ENCODE measurements at places on chromosomes 6 and 20. TPM values are rescaled to one million over a fixed set of nuclear protein-coding genes. Genes with fewer than 3 reads are reported as not detected.

GRCh38 chr20:59786801-59787537, 146.5 kb downstream of the SYCP2 start:
- no peak for DNase-seq

DNA sequence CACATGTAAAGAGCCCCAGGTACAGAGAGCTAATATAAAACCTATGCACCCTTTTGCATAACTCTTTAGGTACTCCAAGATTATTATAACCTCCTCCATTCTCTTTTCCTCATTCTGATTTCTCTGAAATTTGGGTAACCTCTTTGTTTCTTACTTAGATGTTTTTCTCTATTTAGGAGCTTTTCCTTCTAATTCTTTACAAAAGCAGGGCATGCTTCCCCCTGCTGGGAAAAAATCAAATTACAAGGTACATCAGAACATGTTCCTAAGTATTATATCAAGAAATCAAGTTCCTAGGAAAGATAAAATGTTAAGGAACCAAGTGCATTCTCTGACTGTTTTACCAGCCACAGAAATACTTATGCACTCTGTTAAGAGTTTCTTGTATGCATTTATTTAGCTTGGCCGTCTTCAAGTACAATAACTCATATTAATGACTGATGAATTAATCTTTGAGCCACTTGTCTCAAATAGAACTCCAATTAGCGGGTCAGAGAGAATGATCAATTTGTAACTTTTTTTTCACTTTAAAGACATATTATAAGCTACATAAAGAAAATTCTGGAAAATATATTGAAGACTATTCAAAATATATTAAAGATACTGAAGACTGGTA, 2.1 kb downstream of the KHDRBS2 start:
- DNase-seq: no peak

- no peak for DNase-seq
Measured at GRCh38 chr6:69061066-69061465, 426.0 kb downstream of the ADGRB3 start.

- DNase-seq: no peak
Measured at GRCh38 chr6:20564777-20565176, 30.5 kb downstream of the CDKAL1 start.

DNA sequence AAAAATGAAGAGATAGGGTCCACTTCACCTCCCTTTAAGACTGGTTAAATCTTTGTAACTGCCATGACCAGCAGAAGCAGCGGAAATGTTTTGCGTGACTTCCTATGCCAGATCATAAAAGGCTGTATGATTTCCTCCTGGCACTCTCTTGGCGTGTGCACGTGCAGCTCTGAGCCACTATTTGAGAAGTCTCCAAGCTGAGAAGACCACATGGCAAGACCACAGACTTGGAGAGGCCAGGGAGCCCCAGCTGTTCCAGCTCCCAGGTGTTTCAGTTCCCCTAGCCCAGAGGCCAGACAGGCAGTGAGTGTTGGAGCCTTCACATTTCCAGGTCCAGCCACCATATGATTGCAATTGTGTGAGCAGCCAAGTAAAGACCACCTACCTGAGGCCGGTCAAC, 259.3 kb upstream of the RIN2 start:
- no peak for DNase-seq

- DNase-seq: no peak
Measured at GRCh38 chr6:89941763-89942497, 47.7 kb downstream of the GJA10 start.

DNA sequence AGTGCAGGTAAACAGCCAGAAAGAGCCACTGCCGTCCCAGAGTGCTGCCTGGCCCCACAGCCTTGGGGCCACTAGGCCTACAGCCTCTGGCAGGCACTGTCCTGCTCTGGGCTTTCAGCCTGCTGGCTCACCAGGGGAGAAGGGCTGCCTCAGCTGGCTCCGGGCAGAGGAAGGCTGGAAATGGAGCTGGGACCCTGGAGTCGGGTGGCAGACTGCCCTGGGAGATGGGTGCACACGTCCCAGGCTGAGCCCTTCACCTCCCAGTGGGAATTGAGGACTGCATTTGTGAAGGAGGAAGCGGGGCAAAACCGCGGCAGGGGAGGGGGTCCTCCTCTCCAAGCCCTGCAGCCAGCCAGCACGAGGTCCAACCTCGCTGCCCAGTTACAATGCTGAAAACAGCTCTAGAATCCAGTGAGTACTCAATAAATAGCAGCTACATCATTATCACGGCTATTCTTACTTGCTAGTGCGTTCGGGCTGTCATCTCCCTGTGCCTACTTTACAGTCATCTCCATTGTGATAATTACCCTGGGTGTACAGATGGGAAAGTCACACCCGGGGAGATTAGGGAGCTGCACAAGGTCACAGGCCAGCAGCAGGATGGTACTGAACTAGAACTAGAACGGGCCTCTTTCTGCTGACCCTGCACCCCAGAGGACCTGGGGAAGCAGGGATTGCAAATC, 13.1 kb downstream of the ACSS1 start:
- DNase-seq: peak; percentile 51

DNA sequence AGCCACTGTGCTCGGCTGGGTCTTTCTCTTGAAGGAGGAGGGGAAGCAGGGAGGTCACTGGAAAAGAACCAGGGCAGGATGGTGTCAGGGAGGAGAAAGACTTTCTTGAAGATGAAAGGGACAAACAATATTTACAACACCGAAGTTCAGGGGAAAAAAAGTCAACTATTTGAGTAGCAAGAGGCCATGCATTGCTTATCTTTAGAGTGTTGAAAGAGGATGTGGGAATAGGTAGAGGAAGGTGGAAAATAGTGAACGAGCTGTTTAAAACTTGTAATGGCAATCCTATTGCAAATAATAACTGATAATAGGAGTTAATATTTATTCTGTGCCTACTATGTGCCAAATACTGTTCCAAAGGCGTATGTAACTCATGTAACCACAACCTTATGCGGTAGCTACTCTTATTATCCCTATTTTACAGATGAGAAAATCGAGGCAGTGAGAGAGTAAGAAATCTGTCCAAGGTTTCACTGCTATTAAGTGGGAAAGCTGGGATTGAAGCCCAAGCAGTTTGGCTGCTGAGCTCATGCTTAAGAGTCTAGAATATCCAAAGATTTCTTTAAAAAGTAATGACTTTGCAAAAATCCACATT, 12.7 kb upstream of the MLIP start:
- DNase-seq: no peak

DNA sequence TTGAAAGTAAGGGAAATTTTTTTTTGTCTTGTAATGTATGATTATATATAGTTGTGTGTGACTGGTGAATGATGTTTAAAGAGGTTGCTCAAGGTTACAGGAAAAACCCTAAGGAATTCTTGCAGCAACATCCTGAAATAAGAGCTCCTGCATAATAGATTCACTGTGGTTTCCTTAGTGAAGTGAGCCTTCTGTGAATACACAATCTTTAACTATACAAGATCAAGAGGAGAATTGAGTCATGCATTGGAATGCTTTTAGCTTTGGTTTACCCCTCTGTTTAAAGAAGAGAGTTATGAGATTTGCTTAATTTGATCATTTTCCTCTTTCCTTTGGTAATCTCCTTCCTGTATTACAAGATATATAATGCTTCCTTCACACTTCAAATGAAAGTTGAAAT, 141.6 kb upstream of the EYA4 start:
- DNase-seq: no peak

DNA sequence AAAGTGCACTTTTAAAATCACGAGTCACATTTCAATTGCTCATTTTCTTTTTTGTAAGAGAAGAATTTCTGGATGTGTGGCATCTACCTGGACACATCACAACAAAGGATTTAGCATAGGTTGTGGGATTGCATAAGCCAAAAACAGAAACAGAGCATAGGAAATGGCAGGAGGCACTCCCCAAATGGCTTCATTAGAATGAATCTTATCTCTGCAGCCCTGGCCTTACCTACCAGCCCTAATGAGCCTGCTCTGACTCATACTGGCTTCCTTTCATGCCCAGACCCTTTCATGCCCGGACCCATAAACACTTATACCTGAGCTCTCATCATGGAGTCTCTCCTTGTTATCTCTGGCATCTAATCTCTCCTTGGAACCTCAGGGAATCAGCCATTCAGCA, 23.9 kb upstream of the SPTLC3 start:
- no peak for DNase-seq

- no peak for DNase-seq
Measured at GRCh38 chr6:22926790-22927354, 357.5 kb downstream of the HDGFL1 start.

DNA sequence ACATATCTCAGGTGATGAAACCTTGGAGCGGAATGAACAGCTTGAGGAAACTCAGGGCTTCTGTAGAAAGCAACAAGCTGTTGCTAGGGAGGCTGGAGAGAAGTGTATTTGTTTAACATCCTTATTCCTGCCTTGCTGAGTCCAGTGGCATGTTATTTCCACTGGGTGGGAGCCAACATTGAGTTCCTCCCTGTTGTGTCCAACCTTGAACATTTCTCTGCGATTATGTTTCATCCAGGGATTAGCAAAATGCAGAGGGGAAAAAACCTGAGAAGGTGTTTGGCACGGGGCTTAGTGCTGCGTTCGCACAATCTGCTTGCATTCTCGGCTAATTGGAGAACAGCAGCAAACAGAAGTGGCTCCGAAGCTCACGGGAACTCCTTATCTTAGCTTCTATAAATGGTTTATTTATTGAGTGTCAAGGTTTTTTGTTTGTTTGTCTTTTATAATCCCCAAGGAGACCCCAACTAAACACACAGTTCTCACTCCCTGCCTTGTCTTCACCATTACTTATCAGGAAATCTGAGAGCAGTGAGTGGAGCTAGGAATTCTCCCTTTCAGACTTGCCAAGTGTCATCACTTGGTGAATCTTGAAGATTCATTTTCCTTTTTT, 412.8 kb downstream of the CDC5L start:
- DNase-seq: no peak

GRCh38 chr20:56429502-56429901, 17.4 kb downstream of the CASS4 start:
- DNase-seq: no peak

GRCh38 chr6:167643716-167644115, 183.0 kb upstream of the AFDN start:
- DNase-seq: no peak

DNA sequence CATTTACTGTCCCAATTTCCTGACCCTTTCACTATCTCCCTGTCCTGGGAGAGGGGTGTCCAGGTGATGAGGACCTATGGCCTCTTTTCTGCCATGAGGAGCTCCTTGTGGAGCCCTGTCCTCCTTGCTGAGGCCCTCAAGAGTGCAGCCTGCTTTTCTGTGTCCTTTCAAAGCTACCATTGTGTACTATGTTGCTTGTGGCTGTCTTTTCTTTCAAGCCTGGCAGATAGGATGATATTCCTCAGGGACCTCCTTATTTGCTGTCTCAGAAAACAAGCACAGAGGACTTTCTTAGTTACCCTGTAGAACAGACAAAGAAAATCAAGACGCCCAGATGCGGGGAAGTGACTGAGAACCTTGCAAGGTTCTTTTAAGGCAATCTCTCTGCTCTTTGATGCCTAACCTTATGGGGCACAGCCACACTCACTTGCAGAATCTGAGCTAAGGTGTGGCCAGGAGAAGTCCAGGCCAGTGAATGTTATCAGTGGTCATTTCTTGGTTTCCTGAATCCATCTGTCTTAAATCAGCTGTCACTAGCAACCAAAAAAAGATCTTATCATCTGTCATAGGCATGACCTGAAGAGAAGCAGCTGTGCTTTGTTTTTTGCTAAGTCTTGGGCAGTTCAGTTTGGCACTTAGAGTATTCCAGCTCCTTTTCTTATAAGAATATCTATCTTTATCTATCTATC, 17.2 kb downstream of the CARMIL1 start:
- DNase-seq: no peak

GRCh38 chr20:18645851-18646250, 58.0 kb downstream of the DTD1 start:
- DNase-seq: no peak

DNA sequence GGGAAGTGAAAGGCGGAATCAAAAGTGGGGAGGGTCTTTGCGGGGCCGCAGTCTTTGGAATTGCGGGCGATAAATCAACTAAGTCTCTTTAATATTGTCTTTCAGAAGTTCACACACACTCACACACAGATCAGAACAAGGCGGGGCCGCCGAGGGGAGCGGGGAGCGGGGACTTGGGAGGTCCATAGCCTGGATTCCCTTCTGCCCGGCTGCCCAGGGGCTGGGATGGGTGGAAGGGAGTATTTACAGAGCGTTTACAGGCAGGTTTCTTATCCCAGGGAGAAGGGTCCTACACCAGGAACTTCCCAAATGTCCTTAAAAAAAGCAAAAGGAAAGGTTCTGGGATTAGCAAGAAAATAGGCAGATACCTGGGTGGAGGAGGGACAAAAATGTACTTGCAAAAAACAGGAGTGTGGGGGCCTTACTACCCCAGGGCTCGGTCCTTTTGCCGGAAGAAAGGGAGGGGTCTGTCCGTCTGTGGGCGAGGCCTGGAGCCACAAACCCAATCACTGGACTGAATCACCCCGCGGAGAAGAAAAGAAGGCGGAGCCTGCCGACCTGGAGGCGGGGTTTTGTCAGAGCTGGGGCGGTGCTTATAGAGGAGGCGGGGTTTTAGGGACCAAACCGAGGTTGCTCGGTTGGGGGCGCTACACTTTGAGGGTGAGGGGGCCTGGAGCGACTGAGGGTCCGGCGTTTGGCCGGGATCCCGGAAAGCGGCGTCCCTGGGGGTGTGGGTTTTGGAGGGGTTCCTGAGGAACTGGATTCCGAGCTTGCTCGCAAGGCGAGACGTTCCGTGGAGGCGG, 3.2 kb downstream of the PRRT1 start:
- peak; percentile 61 for DNase-seq

GRCh38 chr20:9966966-9967365, 67.8 kb upstream of the ANKEF1 start:
- DNase-seq: no peak

GRCh38 chr20:891706-892080, 24.4 kb downstream of the ANGPT4 start:
- DNase-seq: no peak

DNA sequence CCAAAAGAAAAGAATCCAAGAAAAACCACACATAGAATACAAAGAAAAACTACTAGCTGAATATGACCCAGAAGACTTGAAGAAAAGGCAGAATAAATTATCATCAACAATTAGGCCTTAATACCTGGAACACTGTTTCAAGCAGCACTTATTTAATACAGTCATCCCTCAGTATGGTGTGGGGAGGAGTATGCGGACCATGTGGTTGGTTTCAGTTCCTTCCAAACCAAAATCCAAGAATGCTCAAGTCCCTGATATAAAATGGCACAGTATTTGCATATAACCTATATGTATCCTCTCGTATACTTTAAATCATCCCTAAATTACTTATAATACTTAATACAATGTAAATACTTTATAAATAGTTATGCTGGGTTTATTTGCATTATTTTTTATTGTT, 16.1 kb downstream of the CDK19 start:
- no peak for DNase-seq

The ENPP5 gene
- 4.4 TPM for total RNA-seq

The MYH7B gene
- total RNA-seq: 0.35 TPM

The GFRAL gene
- total RNA-seq: not detected

The WASF1 gene
- 3.6 TPM for total RNA-seq

The OR2H2 gene
- total RNA-seq: not detected

The COL10A1 gene
- total RNA-seq: not detected

The TFAP2A gene
- 0.14 TPM for total RNA-seq

The SLC35F1 gene
- total RNA-seq: 0.25 TPM

The IMPG1 gene
- 0.06 TPM for total RNA-seq

The CDH4 gene
- 1.4 TPM for total RNA-seq

The MICB gene
- 1.7 TPM for total RNA-seq

The MUC22 gene
- total RNA-seq: not detected

The OR2H1 gene
- not detected for total RNA-seq

The AGER gene
- total RNA-seq: 2.0 TPM
